ENCODE measurements at places on chromosomes 12 and 14. TPM values are rescaled to one million over a fixed set of nuclear protein-coding genes. Genes with fewer than 3 reads are reported as not detected.

The TSPAN11 gene
- total RNA-seq: 1.1 TPM

The RNASE7 gene
- total RNA-seq: not detected

The PPHLN1 gene
- 31.2 TPM for total RNA-seq

The DPF3 gene
- 40.4 TPM for total RNA-seq

The ZBTB25 gene
- total RNA-seq: 24.6 TPM

The NOVA1 gene
- total RNA-seq: 2.5 TPM

The PRPH gene
- total RNA-seq: not detected

- no peaks in the 10 kb centered on the region for H3K36me3 ChIP-seq
- H3K27ac ChIP-seq: no peak overlapping the region
- DNase-seq: no peak
- no peak overlapping the region for H3K4me3 ChIP-seq
These were observed 66.3 kb downstream of the E2F7 start for GRCh38 chr12:76998908-76999556.

GRCh38 chr14:80298491-80299017 lies 87.2 kb upstream of the DIO2 start:
- no peak overlapping the region for H3K4me3 ChIP-seq
- H3K36me3 ChIP-seq: no peaks in the 10 kb centered on the region
- no peak for DNase-seq
- H3K27ac ChIP-seq: no peak overlapping the region
- H3K4me1 ChIP-seq: no peaks in the 10 kb centered on the region
- H3K27me3 ChIP-seq: no peaks in the 10 kb centered on the region

- no peak overlapping the region for H3K27ac ChIP-seq
- no peaks in the 10 kb centered on the region for H3K36me3 ChIP-seq
- H3K27me3 ChIP-seq: no peaks in the 10 kb centered on the region
- no peak overlapping the region for H3K4me3 ChIP-seq
- no peaks in the 10 kb centered on the region for H3K4me1 ChIP-seq
These were observed 195.0 kb downstream of the SYT1 start for GRCh38 chr12:79059557-79059956.

DNA sequence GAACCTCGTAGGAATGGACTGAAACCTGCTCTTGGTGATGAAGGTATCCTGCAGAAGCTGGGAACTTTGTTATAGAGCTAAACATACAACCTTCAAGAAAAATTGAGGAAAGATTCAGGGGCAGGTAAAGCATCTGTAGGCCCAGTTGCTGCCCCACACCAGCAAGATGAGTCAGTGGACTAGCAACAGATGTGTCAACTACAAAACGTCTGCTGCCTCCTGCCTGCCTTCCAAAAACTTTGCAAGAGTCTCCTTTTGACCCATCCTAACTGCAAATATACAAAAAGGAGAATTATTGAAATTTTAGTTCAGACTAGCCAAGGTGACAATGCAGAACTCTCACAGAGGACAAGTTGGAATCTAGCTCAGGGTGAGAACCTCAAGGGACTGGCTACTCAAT lies 60.9 kb upstream of the TMTC1 start:
- H3K27ac ChIP-seq: no peak overlapping the region
- H3K4me3 ChIP-seq: no peak overlapping the region
- no peaks in the 10 kb centered on the region for H3K36me3 ChIP-seq
- no peaks in the 10 kb centered on the region for H3K27me3 ChIP-seq
